ENCODE measurements at places on chromosomes 2 and 18.

- DNase-seq, result no peak
Measured at GRCh38 chr2:42795841-42796301, 3.5 kb upstream of the HAAO start.

DNA sequence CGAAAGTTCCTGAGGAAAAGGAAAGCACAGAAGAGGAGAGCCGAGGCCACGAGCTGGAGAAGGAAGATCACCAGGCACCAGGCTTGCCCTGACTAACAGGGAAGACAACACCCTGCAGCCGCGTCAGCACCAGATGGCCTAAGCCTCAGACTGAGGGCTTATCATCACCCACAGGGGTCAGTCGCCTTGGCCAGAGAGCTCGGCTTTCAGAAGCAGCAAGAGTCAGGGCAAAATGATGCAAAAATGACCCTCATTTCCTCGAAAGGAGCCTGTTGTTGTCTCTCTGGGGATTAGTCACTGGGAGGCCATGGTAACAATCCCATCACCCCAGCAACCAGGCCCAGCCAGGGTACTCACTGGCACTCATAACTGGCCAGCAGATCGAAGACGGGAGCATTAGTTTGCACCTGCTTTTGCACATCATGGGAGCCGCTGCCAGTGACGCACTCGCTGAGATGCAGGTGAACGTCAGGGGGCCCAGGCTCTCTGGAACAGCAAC lies 42.7 kb upstream of the ZFP36L2 start:
- DNase-seq, result no peak

DNA sequence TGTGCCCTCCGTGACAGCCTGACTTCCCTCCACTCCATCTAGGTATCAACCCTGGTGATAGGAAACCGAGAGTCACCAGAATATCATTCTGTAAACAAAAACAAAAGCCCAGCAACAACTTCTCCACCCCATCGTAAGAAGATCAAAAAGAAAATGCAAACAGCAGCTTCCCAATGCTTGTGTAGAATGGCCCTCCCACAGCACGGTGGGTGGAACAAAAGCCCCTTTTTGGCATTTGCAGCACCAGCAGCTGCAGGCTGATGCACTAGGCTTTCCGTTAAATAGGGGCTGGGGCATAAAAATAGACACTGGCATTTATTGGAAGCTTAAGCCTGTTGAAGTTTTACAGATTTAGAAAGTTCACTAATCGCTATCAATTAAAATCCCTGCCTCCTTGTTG lies 513.0 kb downstream of the GALR1 start:
- no peak for DNase-seq

DNA sequence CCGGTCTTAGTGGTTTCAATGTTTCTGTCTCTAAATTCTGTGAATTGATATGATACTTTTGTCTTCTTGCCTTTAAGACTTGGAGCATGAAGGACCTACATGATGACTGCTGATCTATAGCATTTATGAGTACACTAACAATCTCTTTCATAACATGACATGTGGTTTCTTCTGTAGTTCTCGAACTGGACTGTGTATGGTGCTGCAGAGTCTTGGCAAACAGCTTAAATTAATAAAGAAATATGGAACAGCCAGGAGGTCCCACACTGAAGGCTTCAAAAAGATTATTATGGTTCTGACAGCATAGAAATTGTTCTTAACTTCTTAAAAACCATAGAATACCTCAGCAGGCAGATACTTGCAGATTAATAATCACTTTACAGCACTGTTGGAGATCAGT lies 145.0 kb downstream of the DCC start:
- DNase-seq, result no peak

GRCh38 chr2:219506802-219507526 lies 7.3 kb upstream of the ASIC4 start:
- DNase-seq, result no peak

GRCh38 chr2:12083081-12083581 lies 336.7 kb downstream of the LPIN1 start:
- DNase-seq, result no peak

DNA sequence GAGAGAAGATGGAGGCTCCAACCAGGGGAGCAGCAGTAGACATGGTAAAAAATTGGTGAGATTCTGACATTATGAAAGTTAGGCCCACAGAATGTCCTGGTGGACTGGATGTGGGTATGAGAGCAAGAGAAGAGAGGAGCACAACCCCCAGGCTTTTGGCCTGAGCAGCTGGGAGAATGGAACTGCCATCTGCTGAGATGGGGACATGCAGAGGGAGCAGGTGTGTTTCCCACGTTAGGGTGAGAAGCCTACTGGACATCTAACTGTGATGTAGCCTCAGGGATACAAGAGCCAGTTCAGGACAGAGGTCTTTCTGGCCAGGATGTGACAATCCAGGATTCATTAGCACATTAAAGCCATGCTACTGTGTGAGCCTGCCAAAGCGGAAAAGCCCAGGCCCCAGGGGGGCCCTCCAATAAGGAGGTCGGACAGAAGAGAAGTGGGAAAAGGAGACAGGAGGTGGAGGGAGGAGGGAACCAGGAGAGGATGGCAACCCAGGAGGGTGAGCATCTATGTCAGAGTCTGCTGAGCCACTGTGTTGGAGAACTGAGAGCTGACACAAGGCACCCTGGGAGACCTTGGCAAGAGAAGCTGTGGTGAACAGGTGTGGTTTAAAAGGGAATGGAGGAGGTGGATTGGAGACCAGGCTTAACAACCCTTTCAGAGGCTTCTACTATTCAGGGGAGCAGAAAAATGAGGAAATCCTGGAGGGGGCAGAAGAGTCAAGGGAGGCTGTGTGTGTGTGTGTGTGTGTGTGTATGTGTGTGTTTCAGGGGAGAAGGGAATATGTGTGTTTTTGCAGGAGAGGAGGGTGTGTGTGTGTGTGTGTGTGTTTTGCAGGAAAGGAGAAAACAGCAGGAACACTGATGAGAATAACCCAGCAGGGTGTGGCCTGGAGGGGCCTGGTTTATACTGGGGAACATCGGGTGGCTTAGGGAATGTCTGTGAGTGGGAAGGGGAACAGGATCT lies 10.5 kb downstream of the CYB5A start:
- no peak for DNase-seq

DNA sequence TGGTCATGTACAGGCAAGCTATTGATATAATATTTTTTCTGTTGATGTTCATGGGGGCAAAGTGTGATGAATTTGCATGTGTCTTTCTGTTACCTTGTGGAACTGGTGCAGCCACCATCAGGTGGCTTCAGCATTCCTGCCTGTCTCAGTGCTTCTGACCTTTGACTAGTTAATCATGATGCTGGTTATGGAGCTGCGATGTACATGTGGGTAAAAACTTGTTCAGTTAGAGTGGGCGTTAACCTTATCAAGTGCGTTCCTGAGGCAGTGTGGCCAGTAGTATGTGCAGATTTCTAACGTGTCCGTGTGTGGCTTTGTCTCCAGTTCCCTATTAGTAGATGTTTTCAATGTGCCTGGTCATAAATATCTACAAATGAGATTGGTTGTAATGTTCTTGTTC lies 127.4 kb upstream of the ZSWIM2 start:
- DNase-seq, result no peak

GRCh38 chr18:5309888-5310470 lies 14.5 kb upstream of the ZBTB14 start:
- DNase-seq, result peak; percentile 56

DNA sequence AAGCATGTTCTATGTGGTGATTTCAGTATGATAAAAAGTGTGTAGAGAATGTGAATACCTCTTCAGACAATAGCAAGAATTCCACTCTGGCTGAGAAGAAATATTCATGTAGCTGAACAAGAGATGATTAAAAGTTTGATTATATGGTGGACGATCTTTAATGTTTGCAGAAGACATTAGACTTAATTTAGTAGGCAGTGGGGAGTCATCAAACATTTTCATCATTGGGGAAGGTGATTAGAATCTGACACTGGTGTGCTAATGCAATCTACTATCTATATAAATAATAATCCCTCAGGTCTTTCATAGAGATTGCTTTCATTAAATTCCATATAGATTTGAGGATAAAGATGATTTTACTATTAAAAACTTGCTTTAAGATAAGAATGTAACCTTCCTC lies 761.0 kb downstream of the SOCS6 start:
- no peak for DNase-seq

GRCh38 chr2:26782876-26783704 lies 2.8 kb upstream of the CENPA start:
- DNase-seq, result no peak

DNA sequence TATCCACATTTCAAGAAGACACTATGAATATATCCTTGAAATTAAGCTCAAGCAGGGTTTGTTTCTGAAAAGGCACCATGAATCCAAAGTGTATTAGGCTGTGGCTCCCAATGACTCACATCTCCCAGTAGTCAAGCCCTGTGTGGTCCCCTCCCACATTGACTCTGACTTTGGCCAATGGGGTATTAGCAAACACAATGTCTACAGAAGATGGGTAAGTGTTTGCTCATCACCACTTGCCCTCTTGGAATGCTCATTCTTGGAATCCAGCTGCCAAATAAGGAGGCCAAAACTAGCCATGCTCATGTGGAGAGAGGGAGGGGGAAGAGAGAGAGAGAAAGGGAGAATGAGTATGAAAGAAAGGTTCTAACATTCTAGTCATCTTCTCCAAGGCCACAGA lies 490.0 kb downstream of the TXNL1 start:
- DNase-seq, result no peak

DNA sequence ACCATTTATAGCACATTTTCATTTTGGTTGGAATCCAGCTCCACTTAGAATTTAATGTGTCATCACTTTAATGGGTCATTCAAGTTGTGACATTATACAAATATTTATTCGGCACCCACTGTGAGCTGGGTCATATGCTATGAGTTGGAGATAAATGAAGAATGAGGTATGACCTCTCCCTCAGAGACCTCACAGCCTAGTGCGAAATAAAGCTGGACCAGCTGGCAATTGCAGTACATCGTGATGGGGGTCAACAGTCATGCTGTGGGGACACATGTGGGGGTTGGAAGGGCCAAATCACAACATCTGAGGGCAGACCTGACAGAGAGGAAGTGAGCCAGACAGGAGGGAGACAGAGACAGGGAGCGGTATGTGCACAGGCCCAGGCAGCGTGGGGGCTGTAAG lies 175.4 kb downstream of the MAIP1 start:
- no peak for DNase-seq

DNA sequence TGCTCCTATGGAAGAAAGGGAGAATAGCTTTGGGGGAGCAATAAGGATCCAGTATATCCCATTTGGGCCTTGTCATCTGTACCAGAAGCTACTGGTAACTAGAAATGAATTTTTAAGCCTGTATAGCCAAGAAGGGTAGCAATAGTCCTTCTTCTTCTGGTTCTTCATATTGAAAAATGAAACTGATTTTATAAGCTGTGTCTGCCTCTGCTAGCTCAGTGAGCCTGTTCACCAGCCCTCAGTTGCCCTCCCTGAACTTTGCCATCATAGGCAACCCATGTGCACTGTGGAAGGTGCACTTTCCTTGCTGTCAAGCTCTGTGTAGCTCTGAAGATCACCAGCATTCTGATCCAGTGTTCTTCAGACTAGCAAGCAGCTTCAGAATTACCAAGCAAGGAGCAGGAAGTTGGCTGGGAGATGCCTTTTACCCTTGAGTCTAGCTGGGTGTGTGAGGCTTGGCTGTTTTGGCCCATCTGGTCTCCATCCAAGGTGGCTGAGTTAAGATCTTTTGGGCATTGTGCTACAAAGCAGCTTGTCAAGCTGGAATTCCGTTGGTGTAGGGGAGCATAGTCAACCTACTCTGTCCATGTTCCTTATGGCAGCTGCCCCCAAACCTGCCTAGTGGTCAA lies 55.8 kb upstream of the MGAT5 start:
- DNase-seq, result no peak

DNA sequence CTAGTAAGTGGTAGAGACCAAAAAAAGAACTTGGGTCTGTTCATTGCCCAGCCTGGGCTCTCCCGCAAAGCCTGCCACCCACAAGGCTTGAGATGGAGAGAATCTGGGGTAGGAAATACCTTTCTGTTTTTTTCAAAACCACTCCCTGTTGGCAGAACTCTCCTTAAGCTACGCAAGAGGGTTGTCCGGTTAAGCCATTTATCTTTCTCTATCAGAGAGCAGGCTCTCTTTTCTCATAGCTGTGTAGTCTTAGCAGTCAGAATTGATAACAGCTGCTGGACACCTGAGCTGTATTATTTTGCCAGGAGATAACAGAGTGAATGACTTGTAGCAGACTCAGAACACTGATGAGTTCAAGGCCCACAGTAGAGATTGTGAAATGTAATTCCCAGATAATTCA lies 1088.1 kb downstream of the TSN start:
- no peak for DNase-seq
